ENCODE measurements at places on chromosomes 16 and 17. TPM values are rescaled to one million over a fixed set of nuclear protein-coding genes. Genes with fewer than 3 reads are reported as not detected.

The FBXO39 gene
- polyA plus RNA-seq = 1.8 TPM

- no peak for DNase-seq
These were observed 52.2 kb downstream of the NDE1 start for GRCh38 chr16:15701975-15702970.

- no peak for DNase-seq
These were observed 6.8 kb downstream of the FHOD1 start for GRCh38 chr16:67240506-67240905.

The PCGF2 gene
- polyA plus RNA-seq = 27.7 TPM

- no peak for DNase-seq
These were observed 583 bp upstream of the CYLD start for GRCh38 chr16:50741225-50741780.

The RAB26 gene
- 19.1 TPM for polyA plus RNA-seq

GRCh38 chr16:66036793-66037715 lies 329.4 kb upstream of the CDH5 start:
- no peak for DNase-seq

- peak; percentile 91 for DNase-seq
These were observed at the start of gene CDK10 for GRCh38 chr16:89686520-89687091. TSS of gene CDK10 (plus strand) at chr16:89686689. CDS start at chr16:89686711, 22 bp downstream.

DNA sequence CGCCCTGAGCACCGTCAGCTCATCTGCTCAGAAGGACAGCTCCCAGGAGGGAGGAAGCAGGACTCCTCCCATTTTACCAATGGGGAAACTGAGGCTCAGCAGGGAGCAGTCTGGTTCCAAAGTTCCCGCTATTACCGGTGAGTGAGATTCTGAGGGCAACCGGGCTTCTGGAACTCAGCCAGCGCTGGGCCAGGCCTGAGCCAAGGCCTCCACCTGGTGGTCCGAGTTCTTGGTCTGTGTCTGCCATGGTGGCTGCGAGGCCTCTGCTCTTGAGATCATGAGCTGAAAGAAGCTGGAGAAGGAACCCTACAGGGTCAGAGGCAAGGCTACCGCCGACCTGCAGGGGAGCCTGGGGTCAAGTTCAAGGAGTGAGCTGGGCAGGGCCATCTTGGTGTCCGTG lies 110.8 kb upstream of the GSE1 start:
- no peak for DNase-seq

The NPIPA5 gene
- 19.6 TPM for polyA plus RNA-seq

The COX4I1 gene
- 492 TPM for polyA plus RNA-seq

- DNase-seq = no peak
These were observed 260.2 kb downstream of the HS3ST4 start for GRCh38 chr16:25951999-25952398.

- DNase-seq = no peak
These were observed 18.2 kb upstream of the STH start for GRCh38 chr17:45980855-45981254.

DNA sequence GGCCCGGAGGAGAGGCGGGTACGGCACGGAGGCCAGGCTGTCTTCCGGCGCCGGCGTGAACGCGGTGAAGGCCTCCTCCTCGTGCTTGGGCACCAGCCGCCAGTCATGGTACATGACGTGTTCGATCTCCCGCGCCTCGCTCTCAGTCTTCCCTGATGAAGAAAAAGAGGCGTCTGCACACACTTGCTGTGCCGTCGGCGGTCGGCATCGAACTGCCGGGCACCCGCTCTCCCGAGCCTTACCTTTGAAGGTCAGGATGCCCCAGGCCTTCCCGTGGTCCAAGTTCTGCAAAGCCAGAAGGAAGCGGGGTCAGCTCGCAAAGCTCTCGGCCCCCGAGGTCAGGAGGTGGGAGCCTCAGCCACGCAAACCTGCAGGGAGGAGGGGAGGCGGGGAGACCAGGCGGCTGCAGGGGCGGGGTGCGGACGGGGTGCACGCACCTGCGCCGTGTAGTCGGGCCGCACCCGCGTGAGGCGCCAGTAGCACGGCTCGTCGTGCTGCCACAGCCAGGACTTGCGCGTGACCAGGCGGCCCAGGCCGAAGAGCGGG lies at the start of gene EME2:
TSS of gene EME2 (plus strand) at position 449 of the 546 bp plus-strand sequence. CDS start 418 bp downstream, outside the sequence.
- no peak for DNase-seq

GRCh38 chr16:8849411-8850011 lies 19.3 kb downstream of the CARHSP1 start:
- no peak for DNase-seq

The SULT1A1 gene
- 67.5 TPM for polyA plus RNA-seq
